ENCODE measurements at places on chromosomes 3 and 15.

DNA sequence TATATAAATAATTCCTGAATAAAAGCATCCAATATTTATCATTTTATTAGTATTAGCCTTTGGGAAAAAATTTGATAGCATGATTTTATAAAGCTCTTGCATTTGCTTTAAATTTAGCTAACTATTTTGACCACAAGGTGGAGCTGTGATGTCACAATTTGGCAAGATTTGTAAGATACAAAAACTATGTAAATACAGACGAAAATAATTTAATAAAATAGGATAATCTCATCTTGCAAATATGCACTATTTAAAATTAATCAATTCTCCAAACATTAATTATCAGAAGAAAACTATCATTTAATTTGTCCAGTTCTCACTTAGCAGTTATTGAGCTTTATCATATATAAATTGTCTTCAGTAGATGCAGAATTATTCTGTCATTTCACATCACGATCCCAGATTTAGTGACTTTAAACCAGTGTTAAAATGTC is 95.4 kb downstream of the PLOD2 start:
- no peak for DNase-seq

DNA sequence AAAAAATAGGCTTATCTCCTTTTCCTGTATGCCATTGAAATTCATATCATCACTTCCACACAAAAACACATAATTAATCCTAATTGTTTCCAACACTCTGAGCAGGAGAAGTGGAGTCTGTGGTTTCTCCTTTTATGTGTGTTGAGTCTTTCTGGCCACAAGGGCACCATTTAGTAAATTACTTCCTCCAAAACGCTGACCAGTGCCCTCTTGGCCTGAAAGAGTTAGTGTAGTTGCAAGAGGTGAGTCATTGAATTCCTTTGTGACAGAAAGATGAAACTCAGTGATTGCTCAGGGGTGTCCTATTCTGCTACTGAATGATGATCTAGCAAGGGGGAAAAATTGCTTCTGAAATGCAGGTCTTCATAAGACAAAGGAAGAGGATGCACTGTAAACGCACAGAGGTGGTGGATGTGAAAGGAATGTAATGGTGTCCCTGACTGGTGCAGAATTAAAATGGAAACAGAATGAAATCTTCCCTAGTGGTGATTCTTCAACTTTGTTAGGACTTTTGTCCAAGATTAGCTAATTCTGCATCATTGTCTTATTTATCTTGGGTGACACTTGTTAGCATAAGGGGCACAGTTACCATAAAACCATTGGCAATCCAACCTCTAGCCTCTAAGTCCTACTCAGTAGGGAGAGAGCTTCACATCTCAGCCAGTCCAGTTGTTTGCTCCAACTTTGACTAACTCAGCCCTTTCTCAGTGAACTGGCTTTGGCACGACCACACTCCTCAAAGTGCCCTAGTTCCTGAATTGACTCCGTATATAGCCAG is 208.4 kb upstream of the NANOGP8 start:
- DNase-seq = no peak

- DNase-seq = no peak
Measured at GRCh38 chr15:31439328-31439727, 112.7 kb downstream of the KLF13 start.

- no peak for DNase-seq
Measured at GRCh38 chr3:54533856-54534255, 394.0 kb downstream of the LRTM1 start.
